Right hindlimb (tissue), 1 donor: ENCODE measurements at places on chromosomes 13 and 19.

DNA sequence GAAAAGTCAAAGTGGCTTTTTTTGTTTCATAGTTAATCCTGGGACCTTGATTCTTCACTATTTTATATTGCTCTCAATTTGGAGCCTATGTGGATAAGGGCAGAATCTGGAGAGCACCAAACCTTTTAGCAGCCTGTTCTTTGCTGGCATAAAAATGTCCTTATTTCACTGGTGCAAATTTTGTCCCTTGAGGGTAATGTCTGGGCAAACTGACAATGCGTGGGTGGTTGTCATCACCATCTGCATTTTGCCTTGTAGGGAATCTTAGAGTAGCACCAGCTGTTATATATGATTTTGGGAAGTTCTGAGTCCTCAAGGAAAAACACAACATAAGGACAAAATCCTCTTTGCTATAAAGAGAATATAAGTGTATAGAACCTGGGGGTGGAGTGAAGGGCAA is 336.9 kb upstream of the HTR2A start:
- peak; percentile 17 for DNase-seq

- DNase-seq, result no peak
These were observed 2889.6 kb upstream of the PCDH20 start for GRCh38 chr13:64305246-64305645.

- DNase-seq, result no peak
These were observed 180.6 kb downstream of the COG6 start for GRCh38 chr13:39836038-39836437.

DNA sequence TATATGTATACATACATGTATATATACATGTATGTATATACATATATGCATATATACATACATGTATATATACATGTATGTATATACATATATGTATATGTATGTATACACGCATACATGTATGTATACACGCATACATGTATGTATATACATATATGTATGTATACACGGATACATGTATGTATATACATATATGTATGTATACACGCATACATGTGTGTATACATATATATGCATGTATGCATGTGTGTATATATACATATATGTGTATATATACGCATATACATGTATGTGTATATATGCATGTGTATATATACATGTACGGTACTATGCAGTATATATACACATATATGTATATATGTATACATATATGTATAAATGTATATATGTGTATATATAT is 2.6 kb upstream of the NCR1 start:
- no peak for DNase-seq

- peak; percentile 59 for DNase-seq
These were observed 20.7 kb downstream of the CEBPG start for GRCh38 chr19:33394006-33394722.

DNA sequence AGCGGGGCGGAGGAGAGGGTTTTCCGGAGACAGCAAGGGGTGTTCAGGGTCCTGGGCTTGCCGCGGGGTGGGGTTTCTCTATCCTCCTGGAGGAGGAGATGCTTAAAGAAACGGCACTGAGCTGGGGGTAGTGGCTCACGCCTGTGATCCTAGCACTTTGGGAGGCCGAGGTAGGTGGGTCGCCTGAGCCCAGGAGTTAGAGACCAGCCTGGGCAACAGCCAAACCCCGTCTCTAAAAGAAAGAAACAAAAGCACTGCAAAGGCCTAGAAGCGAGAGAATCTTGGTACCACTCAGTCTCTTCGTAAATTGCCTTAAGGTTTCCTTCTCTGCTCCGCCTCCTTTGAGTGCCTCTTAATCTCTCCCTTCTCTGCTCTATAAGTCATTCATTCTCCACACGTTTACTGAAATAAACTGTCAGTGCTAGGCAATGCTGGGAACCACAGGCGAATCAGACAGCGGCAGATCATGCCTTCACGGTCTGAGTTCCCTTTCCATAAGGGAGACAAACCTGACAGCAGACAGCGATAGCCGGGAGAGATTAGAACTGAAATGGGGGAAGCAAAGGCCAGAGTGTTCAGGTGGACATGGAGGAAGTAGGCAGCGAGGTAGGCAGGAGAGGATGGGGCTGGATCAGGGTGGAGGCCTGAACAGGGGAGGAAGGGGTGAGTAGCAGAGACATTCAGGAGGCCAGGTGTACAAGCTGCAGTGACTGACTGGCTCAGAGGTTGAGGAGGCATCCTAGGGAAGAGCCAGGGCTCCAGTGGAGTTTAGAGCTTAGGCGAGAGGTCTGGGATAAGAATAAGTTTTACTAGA is 580 bp downstream of the EIF3K start:
- no peak for DNase-seq

GRCh38 chr13:113924184-113924901 is 49.5 kb downstream of the C13orf46 start:
- DNase-seq, result no peak

DNA sequence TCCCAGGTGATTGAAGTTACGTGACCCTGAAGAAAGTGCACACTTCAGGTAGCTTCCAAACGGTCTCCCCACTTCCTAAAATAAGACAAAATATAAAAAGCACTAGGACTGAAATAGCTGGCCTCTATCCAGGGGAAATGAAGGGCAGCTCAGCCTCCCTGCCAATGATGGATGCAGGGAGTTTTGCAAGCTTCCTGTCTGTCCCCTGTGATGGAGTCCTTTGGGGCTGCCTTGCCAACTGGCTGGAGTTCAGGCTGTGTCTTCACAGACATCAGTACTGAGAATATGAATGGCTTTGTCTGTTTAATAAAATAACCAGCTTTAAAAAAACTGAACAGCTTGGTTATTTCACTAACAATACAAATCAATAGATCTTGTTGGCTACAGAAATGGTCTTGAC is 101.4 kb upstream of the GPR12 start:
- no peak for DNase-seq

DNA sequence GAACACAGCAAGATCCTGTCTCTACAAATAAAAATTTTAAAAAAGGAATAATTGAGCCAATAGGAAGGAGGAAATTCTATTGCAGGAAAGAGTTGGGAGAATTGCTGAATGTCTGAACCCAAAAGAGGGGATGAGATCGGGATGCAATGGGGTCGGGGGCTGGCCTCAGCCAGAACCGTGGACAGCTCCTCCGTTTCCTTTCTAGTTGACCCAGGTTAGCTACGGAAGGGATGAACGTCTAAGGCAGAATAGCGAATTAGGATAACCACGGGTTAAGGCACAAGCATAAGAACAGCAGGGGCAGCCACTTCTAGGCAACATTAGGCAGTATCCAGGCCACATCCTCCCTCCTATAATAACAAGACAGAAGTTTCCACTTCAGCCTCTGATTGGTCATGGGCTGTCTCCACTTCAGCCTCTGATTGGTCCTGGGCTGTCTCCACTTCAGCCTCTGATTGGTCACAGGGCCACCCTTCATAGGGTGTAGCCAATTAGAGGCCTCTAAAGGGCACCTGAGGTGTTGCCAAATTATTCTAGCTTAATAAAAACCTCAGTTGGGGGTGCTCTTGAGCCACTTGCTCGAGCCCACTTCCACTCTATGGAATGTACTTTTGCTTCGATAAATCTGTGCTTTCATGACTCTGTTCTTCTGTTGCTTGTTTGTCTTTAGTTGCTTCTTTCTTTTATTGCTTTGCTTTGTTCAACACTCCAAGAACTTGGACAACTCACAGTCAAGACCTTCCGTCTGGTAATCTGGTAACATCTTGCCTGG is 24.9 kb upstream of the TPM4 start:
- no peak for DNase-seq

- DNase-seq, result peak; percentile 65
These were observed 1.5 kb downstream of the TCF3 start for GRCh38 chr19:1650650-1651567.

GRCh38 chr19:30093966-30094755 is 152.1 kb downstream of the URI1 start:
- no peak for DNase-seq

GRCh38 chr19:54684527-54684926 is 21.7 kb downstream of the LILRB4 start:
- DNase-seq, result peak; percentile 32

DNA sequence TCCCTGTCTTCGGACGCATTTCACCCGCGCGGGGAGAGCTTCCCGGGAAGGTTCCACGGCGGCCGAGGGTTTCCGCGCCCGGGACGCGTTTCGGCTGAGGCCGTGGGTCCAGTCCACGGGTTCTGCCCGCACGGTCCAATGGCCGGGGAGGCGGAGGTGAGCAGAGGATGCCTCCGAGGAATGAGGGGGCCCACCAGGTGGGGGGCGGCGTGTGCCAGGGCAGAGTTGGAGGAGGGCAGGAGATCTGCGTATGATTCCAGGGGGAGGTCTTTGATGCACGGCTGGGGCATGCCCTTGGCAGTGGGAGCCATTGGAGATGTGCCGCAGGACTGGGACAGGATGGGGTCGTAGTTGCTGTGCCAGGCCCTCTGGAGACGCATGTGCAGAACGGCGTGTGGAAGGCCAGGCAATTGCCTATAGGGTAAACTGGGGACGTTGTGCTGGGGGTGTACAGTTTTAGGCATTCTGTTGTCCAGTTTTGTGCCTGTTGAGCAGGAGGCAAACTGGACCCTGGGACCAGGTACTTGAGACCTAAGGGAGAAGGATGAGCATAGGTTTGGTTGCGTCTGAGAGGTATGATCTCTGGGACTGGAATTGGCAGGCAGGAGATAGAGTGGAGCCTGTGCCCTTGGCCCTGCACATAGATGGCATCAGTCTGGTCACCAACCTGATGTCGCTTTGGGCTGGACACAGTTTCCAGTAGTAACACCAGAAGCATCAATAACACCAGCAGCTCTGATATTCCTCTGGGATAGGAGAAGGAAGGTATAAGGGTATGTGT is 751 bp downstream of the ZNF584 start:
- peak; percentile 41 for DNase-seq

- DNase-seq, result no peak
These were observed 149.2 kb downstream of the COL4A1 start for GRCh38 chr13:110157718-110158117.

- DNase-seq, result no peak
These were observed 78.0 kb downstream of the KLF5 start for GRCh38 chr13:73136776-73137175.

DNA sequence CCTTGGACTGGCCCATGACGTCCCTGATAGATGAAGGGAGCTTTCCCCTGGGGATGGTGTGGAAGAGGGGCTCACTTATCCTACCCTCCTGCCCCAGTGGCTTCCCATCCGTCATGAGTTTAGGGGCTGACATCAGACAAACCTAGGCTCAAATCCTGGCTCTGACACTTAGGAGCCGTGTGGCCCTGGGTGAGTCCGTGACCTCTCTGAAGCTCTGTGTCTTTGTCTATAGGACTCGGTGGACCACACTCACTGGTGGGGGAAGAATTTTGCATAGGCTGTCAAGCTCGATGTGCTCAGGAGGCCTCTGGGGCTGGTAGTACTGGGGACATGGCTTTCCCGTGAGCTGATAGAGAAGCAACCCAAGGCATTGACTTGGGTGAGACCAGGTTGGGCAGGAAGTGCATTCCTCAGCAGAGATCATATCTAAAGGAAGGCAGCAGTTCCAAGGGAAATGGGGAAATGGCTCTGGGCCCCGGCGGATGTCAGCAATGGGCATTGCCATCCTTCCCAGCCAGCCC is 17.4 kb upstream of the AP1M2 start:
- DNase-seq, result no peak
